Peyer's patch (tissue), 4 donors: ENCODE measurements at places on chromosomes 7 and 10.

GRCh38 chr7:93228302-93228701 lies 2.0 kb upstream of the HEPACAM2 start:
- no peak for DNase-seq

DNA sequence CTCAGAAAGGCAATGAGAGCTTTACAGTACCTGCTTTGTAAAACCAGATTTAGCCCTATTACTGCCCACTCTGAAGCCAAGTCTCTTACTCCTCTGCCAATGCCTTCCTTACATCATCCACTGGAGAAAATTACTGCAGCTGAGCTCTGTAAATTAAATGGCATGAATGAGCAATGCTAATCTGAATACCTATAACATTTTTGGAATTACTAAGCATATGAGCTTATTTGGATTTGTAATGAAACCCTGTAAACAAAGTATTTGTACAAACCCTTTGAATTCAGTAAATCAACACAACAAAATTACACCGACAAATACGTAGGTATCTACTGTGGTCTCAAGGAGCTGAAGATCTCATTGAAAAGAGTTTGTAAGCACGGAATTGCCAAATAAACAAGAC lies 12.1 kb upstream of the CCNY start:
- no peak for DNase-seq

DNA sequence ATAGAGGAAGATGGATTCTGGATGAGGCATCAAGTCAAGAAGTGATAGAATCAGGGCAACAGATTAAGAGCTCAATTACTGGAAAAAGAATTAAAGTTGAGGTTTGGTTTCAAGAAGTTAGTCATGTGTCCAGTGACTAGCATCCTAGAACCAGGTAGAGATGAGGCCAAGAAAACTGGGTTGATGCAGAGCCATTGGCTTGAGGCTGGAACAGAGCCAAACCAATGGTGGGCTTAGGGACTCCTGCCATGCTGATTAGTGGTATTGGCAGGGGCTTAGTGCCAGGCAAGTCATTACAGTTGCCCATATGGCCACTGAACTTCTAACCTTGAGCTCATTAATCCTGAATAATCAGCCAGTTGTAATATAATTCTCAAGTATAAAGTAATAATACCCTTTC lies 18.5 kb downstream of the ZNF277 start:
- DNase-seq = no peak

DNA sequence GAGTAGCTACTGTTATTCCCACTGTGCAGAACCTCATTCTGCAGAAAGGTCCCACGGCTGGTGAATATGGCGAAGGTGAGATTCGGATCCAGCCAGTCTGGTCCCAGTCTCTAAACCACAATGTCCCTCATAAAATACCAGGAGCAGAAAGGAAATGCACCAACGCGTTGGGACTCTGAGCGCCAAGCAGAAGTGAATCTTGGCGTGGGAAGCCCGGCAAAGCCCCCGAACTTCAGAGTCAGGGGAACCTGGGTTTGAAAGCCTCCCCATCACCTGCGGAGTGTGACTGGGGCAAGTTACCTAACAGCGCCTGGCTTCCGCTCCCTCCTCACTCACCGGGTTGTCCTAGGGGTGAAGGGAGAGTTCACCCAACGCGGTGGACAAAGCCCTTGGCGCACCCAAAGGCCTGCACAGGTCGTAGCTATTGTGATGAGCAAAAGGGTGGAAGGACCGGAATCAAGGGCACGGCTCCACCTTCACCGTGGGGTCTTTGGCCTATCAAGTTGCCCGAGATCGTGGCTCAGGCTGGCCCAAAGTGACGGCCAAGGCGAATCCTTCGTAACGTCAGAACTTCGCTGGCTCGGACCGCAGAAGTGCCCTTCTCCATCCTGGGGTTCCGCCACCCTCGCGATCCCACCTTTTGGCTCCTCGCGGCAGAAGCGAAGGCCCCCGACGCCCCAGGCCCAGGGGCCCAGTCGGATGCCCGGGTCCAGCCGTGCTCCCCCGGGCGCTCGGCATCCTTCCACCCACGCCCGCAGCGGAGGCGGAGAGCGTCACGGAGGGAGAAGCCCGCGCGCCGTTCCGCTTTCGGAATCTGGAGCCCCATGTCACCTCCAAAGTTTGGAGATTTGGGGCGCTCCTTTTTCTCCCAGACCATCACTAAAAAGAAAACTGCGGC lies 811 bp downstream of the RGS10 start:
- DNase-seq = peak; percentile 57

DNA sequence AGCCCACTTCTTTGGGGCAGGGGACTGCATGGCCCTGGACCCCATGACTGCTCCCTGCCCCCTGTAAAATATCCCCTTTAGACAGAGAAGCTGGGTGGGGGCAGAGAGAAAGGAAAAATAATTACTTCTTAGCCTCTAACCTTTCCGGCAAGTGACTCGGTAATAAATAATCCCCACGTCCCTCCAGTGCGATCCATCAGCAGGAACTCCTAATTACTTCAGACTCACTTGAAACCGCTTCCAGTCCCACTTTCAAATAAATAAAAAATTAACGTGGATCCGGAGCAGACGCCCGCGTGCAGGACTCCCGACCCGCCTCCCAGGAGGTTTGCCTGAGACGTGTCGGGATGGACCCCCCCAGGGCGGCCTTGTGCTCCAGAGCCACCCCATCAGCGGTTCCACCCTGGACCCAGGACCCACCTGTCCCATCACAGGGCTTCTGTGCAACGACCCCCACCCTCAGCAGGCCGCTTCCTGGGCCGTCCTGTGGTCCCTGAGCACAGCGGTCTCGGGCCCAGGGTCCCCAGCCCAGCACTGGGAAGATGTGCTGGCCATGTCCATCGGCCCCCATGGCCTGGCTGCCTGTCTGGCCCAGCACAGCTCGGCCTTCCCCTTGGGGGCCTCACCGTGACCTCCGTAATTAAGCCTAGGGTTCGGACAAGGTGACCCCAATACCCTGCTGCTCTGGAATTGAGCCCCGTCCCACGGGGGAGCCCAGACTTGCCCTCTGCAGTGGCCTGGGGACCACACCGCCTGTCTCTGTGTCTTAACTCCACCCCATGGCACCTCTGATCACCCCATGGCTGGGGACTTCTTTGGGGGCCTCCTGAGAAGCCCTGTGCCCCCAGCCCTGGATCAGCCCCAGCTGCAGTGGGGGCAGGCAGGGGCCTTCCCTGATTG lies 108.0 kb downstream of the UNCX start:
- no peak for DNase-seq

DNA sequence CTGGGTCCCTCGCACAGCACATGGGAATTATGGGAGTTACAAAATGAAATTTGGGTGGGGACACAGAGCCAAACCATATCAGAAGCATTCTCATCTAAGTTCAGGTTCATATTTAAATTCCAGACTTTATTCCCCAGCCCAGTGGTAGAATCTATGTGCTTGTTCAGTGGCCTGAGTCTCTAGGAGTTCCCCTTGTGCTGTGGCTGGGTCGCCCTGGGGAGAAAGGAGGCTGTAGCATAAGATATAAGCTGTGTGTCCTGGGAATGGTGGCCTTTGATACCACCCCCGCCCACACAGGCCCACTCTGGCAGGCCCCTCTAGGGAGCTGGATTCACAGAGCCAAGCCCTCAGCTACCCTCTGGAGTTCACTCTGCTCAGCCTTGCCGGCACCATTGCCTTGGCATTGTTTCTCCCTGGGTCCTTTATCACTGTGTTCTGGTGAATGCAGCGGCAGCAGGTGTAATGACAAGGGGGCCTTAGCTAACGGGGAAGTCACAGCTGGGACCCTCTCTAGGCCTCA lies 64.2 kb downstream of the MINDY4 start:
- no peak for DNase-seq

DNA sequence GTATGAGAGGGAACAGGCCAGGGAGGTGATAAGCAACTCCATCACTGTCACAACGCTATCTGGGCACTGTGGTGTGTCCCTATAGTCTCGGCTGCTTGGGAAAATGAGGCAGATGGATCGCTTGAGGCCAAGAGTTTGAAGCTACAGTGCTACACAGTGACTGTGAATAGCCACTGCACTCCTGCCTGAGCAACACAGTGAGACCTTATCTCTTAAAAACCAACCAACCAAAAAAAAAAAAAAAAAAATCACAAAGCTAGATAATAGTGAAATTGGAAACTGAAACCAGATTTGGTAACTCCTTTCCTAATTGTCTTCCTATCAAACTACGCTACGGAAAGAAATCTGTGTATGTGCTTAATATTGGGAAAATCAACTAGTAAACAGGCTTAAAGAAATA lies 14.1 kb downstream of the MICU1 start:
- DNase-seq = no peak

DNA sequence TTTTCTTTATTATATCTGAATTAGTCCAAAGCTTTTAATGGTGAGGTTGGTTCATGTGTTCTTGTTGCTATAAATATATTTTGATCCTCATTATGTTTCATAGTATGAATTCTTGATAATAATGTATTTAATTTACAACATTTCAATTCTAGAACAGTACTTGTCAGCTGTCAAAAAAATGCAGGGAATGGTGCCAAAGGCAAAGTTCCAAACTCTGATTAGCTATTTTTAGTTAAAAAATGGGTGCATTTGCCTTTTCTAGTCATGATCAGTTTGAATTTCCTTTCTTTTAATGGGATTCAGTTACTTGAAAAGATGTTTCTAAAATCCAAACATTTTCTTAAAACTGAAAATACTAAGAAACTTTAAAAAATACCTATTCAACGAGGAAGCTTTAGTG lies 49.6 kb downstream of the ANKIB1 start:
- no peak for DNase-seq

DNA sequence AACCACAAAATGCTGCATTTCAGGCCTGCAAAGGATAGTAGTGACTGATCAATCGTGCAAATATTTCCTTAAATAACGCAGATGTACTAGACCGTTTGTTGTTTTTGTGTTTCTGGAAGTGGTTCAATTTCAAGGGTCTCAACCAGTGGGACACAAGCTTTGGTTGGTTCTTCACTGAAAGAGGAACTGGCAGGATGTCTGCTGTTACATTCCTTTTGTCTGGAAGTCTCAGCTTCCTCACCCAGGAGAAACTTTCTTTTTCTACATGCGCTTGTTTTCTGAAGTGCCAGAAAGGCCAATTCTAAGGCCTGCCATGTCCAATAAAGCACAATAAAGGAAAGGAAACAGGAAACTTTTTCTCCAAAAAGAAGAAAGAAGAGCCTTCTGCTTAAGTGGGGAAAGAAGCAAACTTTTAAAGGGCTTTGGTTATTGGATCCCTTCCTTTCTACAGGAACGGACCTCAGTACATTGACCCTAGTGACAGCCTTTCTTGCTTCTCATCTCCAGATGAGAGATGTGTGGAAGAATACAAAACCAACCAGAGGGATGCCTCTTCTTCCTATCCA lies 4.1 kb downstream of the DKK1 start:
- no peak for DNase-seq
